Right lobe of liver (tissue), 6 donors: ENCODE measurements at places on chromosomes 12 and 14.

GRCh38 chr14:102774391-102775153 lies 2.7 kb upstream of the TRAF3 start:
- H3K36me3 ChIP-seq: no peaks in the 10 kb centered on the region
- DNase-seq: no peak
- no peaks in the 10 kb centered on the region for H3K4me1 ChIP-seq
- no peak overlapping the region for H3K27ac ChIP-seq
- no peak overlapping the region for H3K4me3 ChIP-seq

DNA sequence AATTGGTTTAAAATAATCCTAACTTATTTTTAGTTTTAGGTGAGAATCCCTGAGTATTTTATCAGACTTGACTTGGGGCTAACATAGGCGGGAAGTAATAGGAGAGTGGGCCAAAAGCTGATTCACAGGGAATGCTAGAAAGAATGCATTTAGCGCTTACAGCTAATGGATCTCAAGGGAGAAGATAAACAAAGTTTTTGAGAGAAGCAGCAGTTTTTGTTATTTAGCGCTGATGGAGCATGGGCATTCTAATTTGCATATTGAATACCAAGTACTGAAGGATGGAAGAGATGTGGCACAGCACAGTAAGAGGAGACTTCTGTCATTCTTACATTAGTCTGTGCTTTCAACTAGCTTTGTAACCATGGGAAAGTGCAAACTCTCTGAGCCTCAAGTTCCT lies 436.0 kb upstream of the FBXO33 start:
- H3K27ac ChIP-seq: no peak overlapping the region
- H3K4me1 ChIP-seq: no peaks in the 10 kb centered on the region
- no peak for DNase-seq

DNA sequence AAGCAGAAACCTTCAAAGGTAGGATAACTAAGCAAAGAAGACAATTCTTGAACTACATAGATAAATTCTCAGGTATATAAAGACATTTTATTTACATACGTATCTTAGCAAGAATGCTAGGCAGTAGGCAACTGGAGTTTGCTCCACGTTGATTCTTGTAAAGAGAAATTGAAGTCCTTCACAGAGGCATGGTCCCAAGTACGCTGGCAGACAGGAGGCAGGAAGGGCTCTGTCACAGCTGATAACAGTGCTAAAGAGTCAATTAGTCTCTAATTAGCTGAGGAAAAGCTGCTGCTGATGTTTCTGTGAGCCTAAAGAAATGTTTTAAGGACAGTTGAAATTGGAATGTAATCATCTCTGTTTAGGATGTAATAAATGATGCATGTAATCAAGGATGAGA lies 146.8 kb downstream of the METTL25 start:
- no peaks in the 10 kb centered on the region for H3K27me3 ChIP-seq
- no peak overlapping the region for H3K27ac ChIP-seq
- no peak for DNase-seq
- no peaks in the 10 kb centered on the region for H3K36me3 ChIP-seq

GRCh38 chr12:9327320-9327719 lies 119.1 kb upstream of the PZP start:
- no peak for DNase-seq
- H3K36me3 ChIP-seq: no peaks in the 10 kb centered on the region
- no peak overlapping the region for H3K27ac ChIP-seq
- no peaks in the 10 kb centered on the region for H3K27me3 ChIP-seq
- H3K4me1 ChIP-seq: no peaks in the 10 kb centered on the region

DNA sequence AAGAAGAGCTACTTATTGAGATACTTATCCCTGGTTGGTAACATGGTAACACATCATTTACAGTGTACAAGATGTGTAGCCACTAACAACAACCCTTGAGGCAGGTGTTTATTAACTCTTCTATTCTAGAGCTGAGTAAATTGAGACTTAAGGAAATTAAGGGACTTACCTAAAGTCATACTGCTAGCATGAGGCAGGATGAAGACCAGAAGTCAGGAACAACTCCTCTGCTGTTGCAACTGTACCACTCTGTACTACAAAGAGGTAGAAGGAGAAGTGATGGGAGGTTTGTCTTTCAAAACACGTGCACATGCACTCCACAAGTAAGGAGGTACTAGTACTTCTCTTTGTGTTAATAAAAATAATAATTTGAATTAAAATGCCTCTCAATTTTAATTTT lies 79.9 kb downstream of the LLPH start:
- H3K27me3 ChIP-seq: no peaks in the 10 kb centered on the region
- H3K4me1 ChIP-seq: peaks cover 6% of the 10 kb centered on the region
- H3K4me3 ChIP-seq: no peak overlapping the region
- no peaks in the 10 kb centered on the region for H3K36me3 ChIP-seq

- H3K4me1 ChIP-seq: no peaks in the 10 kb centered on the region
- H3K27ac ChIP-seq: no peak overlapping the region
- no peaks in the 10 kb centered on the region for H3K36me3 ChIP-seq
- no peaks in the 10 kb centered on the region for H3K27me3 ChIP-seq
- H3K4me3 ChIP-seq: no peak overlapping the region
- no peak for DNase-seq
Measured at GRCh38 chr12:89783359-89784060, 74.9 kb upstream of the ATP2B1 start.

DNA sequence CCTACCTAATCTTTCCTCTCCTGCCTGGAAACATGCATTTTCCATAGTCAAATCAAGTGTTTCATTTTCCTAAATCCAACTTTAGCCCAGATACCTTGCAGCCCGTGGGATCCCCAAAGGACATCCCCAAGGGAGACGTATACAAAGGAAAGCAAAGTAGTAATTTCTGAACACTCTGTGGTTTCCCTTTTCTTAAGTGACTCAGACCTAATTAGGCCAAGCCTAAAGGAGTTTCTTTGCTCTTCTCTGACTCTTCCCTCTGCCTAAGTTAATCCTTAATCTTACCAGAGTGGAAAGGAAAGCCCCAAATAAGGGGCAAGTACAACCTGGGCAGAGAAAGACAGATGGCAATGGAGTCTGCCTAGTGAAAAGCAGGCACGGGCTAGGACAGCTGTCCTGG lies 250.3 kb downstream of the SPTSSA start:
- no peak for DNase-seq
- no peak overlapping the region for H3K27ac ChIP-seq
- no peaks in the 10 kb centered on the region for H3K27me3 ChIP-seq
- no peaks in the 10 kb centered on the region for H3K36me3 ChIP-seq

GRCh38 chr14:81234278-81234677 lies 13.5 kb upstream of the GTF2A1 start:
- H3K4me3 ChIP-seq: no peak overlapping the region
- no peak for DNase-seq
- no peaks in the 10 kb centered on the region for H3K36me3 ChIP-seq

GRCh38 chr12:12636641-12637040 lies 25.0 kb downstream of the CREBL2 start:
- peaks cover 30% of the 10 kb centered on the region for H3K36me3 ChIP-seq
- H3K4me3 ChIP-seq: no peak overlapping the region
- H3K27me3 ChIP-seq: no peaks in the 10 kb centered on the region
- DNase-seq: no peak
- no peaks in the 10 kb centered on the region for H3K4me1 ChIP-seq

- no peak overlapping the region for H3K4me3 ChIP-seq
- no peaks in the 10 kb centered on the region for H3K27me3 ChIP-seq
- H3K27ac ChIP-seq: no peak overlapping the region
- no peaks in the 10 kb centered on the region for H3K36me3 ChIP-seq
- no peak for DNase-seq
Measured at GRCh38 chr12:106042037-106042436, 96.7 kb downstream of the NUAK1 start.

DNA sequence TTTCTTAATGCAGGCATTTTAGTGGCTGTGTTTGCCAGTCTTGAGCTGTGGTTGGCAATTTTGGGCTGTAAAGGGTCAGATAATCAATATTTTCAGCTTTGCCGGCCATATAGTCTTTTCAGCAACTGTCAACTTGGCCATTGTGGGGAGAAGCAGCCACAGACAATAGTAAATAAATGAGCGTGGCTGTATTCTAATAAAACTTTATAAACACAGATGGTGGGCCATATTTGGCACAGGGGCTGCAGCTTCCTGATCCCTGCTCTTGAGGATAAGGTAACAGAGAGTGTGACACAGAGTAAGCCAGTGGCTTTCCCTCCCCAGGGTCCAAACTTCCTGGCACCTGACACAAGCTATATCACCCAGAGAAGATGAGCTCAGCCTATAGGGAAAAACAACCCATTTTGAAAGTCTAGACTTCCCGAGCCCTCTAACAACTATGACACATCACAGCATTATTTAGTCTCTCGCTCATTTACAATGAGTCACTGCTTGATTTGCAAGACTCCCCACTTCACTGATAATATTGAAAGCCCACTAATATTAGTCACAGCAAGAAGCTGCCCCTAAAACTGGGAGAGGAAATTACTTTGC lies 163.1 kb upstream of the TMPO start:
- H3K4me1 ChIP-seq: no peaks in the 10 kb centered on the region
- no peak overlapping the region for H3K4me3 ChIP-seq
- no peaks in the 10 kb centered on the region for H3K27me3 ChIP-seq
- no peak overlapping the region for H3K27ac ChIP-seq
- no peaks in the 10 kb centered on the region for H3K36me3 ChIP-seq
- DNase-seq: no peak

DNA sequence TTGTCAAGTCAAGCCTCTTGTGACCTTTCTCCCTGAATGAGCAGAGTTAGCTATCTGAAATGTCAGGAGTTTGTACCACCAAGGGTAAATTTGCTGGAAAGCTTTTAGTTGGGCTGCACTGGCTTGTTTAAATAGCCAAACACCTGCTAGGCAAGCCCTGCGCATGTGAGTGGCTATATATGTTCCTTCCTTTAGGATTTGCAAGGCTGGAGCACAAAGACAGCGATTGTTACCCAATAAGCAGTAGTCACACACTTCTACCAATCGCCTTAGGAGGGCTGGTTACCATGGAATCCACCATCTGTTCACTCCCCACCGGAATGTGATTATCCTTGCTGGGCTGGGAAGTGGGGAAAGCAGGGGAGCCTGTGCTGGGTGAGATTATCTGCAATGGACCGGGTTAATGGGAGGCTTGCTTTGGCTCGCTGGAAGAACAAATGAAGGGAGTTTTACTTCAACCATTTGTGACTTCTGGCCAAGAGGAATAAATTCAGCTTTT lies 102.5 kb downstream of the FGD4 start:
- H3K36me3 ChIP-seq: no peaks in the 10 kb centered on the region
- H3K4me1 ChIP-seq: peaks cover 39% of the 10 kb centered on the region
- no peak for DNase-seq
- no peak overlapping the region for H3K4me3 ChIP-seq
- H3K27ac ChIP-seq: peak overlapping the region; percentile 85

- H3K36me3 ChIP-seq: no peaks in the 10 kb centered on the region
- peak overlapping the region; percentile 47 for H3K4me3 ChIP-seq
- H3K4me1 ChIP-seq: no peaks in the 10 kb centered on the region
- no peak overlapping the region for H3K27ac ChIP-seq
Measured at GRCh38 chr12:48996794-48997718, 2.1 kb downstream of the DDN start.

DNA sequence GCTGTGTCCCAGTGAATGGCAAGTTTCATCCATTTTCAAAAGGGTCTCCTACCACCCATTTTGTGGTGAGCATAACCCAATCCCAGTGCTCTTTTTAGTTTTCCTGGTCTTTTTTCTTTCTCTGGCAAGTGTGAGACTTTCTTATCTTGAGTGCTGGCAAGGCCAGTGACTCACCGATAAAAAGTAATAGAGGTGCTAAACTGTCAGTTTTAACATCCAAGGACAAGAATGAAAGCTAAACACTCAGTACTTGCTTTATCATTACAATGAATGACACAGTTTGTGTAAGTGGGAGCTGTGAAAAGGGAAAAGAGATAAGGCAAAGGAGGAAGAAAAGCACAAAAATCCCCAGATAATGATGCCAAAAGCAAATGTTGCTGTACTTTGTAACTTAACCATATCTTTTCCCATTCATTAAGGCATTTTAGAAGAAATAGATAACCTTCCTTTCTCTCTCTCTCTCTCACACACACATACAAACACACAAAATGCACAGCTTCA lies 4.9 kb upstream of the LRIG3 start:
- H3K4me1 ChIP-seq: no peaks in the 10 kb centered on the region
- H3K36me3 ChIP-seq: no peaks in the 10 kb centered on the region
- no peak for DNase-seq

GRCh38 chr14:20219033-20219432 lies 4.5 kb upstream of the OR11H6 start:
- no peak overlapping the region for H3K4me3 ChIP-seq
- H3K36me3 ChIP-seq: no peaks in the 10 kb centered on the region
- H3K27ac ChIP-seq: no peak overlapping the region
- DNase-seq: no peak
- no peaks in the 10 kb centered on the region for H3K27me3 ChIP-seq

DNA sequence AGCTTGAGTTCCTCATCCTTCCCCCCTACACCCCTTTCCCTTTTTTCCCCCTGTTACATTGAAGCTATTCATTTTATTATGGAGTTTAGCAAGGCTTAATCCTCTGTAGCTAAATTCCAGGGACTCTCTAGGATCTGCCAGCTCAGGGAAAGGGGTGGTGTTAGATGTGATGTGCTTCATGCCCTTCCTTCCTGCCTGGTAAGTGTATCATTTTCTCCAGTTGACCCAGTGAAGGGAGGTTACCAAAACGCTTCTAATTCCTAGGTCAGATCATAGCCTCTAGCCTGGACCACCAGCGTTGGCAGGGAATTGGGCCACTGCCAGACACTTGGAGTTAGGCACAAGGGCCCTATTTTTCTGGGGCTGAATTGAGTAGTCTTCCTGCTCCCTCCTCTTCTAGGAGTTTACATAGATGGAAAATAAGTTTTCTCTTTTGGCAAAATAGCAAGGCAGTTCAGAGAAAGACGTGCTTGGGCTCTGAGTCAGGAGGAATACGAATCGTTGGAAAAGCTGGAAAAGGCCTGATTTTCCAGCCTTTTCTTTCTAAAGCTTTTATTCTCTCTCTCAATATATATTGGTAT lies 88.3 kb downstream of the NPAS3 start:
- H3K27ac ChIP-seq: no peak overlapping the region
- H3K36me3 ChIP-seq: no peaks in the 10 kb centered on the region
- no peak overlapping the region for H3K4me3 ChIP-seq
- H3K27me3 ChIP-seq: no peaks in the 10 kb centered on the region

DNA sequence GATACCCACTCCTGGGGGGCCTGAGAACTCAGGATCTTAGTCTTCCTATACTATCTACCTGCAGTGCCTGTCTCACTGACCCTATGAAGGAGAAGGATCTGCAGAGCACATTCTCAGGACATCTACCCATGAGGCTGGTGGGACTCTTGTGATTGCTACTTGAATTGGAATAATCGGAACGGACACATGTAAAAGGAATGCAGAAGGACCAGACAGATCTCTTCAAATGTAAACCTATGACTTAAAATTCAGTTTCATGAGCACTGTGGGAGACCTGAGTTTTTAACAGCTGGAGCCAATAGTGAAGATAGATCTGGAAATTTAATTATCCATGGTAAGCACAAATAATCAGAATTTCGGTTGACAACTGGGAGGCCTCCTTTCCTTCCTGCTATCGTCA lies 35.2 kb upstream of the CPSF6 start:
- DNase-seq: no peak
- H3K4me3 ChIP-seq: no peak overlapping the region
- H3K27ac ChIP-seq: no peak overlapping the region
- no peaks in the 10 kb centered on the region for H3K27me3 ChIP-seq
- no peaks in the 10 kb centered on the region for H3K36me3 ChIP-seq

GRCh38 chr12:83954071-83954789 lies 958.4 kb downstream of the SLC6A15 start:
- H3K4me1 ChIP-seq: no peaks in the 10 kb centered on the region
- no peaks in the 10 kb centered on the region for H3K36me3 ChIP-seq
- no peaks in the 10 kb centered on the region for H3K27me3 ChIP-seq
- H3K4me3 ChIP-seq: no peak overlapping the region
- H3K27ac ChIP-seq: no peak overlapping the region

- H3K36me3 ChIP-seq: no peaks in the 10 kb centered on the region
- no peaks in the 10 kb centered on the region for H3K27me3 ChIP-seq
- peaks cover 40% of the 10 kb centered on the region for H3K4me1 ChIP-seq
- DNase-seq: no peak
- H3K4me3 ChIP-seq: no peak overlapping the region
Measured at GRCh38 chr12:110585231-110585799, 2.2 kb upstream of the PPTC7 start.
